ENCODE measurements at places on chromosomes 1 and 21.

DNA sequence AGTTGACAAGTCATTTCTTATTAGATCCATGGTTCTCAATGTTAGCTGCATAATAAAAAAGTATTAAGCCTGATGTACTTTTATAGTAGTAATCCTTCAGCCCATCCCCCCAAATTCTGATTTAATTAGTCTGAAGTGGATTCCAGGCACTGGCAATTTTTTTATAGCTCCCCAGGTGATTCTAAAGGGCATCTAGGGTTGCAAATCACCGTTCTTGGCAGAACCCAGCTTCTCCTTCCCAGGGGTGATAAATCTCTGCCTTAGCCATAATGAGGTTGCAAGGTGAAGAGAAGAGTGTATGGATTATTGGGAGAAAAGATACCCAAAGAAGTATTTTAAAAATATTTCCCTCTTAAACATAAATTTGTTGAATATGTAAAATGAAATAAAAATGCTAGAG lies 43.0 kb upstream of the RXRG start:
- DNase-seq: no peak

DNA sequence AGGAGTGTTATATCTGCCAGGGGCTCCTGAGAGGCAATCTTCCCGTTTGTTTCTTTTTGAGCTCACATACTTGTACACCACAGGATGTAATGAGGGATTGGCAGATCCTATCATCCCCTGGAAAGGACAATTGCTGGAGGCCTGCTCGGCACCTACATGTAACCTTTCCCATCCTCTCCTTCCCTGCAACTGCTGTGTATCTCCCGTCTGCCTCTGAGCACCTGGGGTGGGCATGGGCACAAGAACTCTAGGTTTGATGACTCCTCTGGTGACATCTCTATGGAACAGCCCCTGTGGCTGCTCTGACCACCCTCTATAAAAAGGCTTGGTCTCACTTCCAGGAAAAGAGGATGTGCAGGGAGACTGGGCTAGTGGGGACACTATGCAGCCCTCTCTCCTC lies 25.0 kb upstream of the SMIM12 start:
- no peak for DNase-seq

DNA sequence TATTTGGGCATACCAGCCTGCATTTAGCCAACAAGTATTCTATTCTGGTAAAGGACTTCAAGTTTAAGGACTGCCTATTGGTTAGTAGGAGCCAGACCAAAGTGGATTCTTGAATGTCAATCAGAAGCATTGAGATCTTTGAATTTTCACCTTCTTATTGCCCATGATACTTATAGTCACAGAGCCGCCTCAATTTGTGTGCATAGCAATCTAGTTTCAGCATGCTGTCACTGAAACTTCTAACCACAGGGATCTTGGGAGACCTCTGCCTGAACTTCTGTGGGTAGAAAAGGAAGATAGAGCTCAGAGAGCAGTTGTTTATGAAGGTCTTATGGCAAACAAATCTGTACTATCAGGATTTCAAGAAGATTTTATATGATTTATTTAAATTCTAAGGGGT lies 501.4 kb upstream of the USP24 start:
- DNase-seq: no peak

GRCh38 chr21:38303300-38303699 lies 46.5 kb downstream of the KCNJ15 start:
- DNase-seq: peak; percentile 93

DNA sequence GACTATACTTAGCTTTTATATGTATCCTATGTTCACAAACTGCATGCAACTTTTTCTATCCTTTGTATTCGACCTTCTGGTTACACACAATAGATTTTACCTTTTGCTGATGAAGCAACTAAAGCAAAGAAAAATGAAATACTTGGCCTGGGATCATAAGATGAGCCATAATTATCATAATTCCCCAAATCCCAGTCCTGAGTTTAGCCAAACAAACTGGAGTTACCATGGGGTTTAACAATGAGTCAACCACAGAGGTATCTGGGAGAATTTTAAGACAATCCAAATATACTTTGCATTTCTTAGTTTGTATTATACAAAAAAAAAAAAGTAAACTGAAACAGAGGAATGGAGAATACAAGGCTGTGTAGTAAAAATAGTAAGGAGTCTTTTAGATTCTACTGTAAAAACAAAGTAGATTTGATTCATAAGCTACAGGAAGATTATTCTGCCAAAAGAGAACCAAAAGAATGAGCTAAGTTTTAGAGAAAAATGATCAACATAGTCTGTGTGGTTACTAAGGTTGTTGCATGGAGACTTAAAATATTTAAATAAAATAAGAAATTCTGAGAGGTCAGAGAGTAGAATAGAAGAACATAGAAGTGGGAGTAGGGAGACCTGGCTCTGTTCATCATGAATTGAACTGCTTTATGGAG lies 60.4 kb upstream of the GORAB start:
- peak; percentile 39 for DNase-seq

GRCh38 chr1:197320991-197321531 lies 53.0 kb downstream of the CRB1 start:
- DNase-seq: peak; percentile 25

GRCh38 chr1:87673748-87674147 lies 345.1 kb downstream of the LMO4 start:
- DNase-seq: no peak

DNA sequence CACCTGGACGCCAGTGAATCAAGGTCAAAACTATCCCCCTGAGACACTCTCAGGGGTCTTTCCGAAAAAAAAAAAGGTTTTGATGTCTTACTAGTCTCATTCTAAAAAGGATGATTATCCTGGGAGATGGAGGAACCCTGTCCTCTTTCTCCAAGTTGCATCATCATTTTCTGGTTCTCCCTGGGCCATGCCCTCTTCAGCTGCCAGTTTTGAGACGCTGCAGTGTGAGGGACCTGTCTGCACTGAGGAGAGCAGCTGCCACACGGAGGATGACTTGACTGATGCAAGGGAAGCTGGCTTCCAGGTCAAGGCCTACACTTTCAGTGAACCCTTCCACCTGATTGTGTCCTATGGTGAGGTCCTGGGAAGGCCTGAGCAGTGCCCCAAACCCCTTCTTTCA lies 3.5 kb downstream of the FCRLA start:
- DNase-seq: no peak

DNA sequence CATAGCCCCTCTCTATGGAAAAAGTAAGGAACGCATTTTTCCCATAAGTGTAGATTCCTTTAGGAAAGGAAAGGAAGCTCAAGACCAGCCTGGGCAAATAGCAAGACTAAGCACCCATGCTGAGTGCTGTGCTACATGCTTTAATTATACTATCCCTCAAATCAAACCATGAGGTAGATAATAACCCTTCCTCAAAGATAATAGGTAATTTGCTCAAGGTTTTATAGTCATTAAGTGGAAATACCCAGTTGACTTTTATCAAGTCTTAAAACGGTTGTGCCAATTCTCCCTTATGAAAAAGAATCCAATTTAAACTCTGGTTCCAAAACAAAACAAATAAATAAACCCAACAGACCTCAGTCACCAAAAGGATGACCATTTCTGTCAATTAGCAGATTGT lies 3.4 kb downstream of the KIAA0319L start:
- no peak for DNase-seq

DNA sequence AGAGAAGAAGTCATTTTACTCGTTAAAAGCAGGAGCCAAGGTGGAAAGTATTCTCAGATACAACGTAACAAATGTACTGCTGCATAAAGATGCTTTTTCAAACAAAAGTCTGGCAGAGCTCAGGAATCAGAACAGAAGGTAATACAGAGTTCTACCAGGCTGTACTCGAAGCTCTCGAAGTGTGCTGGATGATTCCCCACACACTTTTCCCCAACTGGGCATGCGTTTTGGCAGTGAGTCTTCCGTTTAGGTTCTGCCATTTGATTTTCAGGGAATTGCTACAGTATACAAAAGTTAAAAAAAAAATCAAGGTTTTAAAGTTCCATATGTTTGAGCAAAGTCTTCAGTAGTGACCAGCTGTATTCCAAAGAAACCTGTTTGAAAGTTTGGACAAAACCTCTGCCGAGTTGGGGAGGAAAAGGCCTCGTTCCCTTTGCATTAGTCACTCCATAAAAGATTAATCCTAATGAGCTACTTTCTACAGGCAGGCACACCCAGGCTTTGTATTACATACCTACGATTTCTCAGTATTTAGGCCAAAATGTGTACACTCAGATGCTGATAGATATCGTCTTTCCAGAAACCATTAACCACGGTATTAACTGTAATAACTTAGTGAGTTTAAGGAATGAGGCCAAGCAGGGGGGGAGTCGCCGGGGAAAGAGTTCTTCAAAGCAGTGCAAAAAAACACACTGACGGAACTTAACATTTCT lies 477.1 kb downstream of the LMO4 start:
- DNase-seq: peak; percentile 40

DNA sequence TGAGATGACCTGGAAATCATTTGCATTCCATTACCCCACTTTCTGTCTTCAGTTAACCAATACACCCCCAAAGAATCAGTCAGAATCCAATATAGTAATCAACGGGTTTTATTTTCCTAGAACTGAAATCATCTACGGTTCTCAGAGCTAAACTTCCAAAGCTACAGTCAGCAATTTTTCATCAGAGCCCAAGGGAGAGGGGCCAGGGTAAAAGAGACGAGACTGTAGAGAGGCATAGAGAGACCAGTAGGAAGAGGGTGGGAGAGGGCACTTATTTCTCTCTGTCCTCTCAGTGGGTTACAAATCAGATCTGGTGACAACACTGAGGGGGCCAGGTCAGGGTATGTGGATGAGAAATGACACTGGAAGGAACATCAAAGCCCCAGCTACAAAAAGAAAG lies 1.1 kb upstream of the MRPL24 start:
- DNase-seq: no peak

DNA sequence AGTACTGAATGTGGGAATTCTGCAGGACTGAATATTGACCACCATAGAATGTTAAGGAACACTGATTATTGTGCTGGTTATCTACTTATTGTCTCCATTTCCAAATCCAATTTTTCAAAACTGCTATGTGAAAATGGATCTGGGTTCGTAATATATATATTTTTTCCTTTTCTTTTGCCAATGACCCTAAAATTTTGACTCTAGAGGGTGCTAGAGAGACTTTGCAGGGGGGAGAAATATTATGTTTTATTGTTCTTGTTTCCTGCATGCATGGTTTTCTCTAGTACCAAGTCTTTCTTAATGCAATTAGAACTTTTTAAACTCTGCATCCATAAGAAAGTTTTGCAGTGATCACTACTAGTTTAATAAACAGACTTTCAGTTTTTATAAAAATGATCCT lies 1256.9 kb downstream of the BRINP3 start:
- no peak for DNase-seq

DNA sequence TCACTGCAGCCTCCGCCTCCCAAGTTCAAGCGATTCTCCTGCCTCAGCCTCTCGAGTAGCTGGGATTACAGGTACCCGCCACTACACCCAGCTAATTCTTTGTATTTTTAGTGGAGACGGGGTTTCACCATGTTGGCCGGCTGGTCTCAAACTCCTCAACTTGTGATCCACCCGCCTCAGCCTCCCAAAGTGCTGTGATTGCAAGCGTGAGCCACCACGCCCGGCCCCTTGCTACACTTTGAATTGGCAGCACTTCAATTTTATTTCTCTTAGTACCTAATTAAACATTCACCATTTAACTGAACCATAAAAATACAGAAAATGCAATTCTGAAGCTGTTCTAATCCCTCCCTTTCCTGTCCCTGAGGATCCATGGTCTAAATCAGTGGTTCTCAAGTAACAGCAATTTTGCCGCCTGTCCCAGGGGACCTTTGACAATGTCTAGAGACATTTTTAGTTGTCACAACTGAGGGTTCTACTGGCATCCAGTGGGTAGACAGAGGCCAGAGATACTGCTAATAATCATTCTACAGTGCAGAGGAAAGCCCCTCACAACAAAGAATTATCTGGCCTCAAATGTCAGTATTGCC lies 4.3 kb upstream of the BCL2L15 start:
- DNase-seq: no peak

- no peak for DNase-seq
Observed at GRCh38 chr1:69438056-69438795, 129.5 kb upstream of the LRRC7 start.

DNA sequence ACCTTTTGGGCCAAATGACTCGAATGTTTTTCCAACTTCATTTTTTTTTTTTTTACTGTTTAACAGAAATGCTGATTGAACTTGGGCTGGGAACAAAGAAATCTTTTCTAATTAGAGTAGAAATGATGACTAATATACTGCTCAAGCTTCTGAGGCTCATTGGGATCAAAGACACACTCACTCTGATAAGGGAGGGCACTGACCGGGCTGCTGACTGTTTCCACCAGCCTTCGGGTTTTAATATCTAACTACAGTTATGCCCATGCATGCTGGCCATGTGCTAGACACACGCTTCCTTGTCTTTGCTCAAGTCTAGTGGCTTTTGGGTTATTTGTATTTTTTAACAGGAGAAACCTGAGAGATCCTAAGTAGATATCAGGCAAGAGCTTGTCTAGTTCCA lies 16.8 kb downstream of the ZBTB18 start:
- DNase-seq: no peak

- DNase-seq: no peak
Observed at GRCh38 chr1:181208967-181209366, 120.5 kb downstream of the IER5 start.

DNA sequence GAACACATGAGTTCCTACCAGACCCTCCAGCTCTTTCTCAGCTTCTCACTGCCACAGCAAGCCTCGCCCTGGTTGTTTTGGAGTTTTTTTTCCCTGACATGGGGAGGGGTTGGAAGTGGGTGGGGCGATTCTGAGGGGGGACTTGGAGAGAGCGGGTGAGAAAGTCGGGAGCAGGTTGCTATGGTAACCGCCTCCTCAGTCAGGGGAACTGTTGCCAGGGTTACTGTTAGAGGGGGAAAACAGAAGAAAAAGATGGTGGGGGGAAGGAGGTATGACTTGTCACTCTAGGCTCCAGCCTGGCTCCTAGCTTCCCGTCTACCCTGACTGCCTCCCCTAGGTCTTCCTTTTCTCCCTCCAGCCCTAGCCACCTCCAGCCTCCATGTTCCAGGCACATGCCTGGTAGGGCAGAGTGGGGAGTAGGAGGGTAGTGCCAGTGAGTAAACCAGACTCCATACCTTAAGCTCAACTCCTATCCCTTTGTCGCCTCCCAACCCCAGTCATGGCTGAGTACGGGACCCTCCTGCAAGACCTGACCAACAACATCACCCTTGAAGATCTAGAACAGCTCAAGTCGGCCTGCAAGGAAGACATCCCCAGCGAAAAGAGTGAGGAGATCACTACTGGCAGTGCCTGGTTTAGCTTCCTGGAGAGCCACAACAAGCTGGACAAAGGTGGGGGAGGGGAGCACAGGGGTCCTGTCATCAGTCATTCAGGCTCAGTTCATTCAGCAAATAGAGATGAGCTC lies 6.0 kb downstream of the PEA15 start:
- DNase-seq: no peak

DNA sequence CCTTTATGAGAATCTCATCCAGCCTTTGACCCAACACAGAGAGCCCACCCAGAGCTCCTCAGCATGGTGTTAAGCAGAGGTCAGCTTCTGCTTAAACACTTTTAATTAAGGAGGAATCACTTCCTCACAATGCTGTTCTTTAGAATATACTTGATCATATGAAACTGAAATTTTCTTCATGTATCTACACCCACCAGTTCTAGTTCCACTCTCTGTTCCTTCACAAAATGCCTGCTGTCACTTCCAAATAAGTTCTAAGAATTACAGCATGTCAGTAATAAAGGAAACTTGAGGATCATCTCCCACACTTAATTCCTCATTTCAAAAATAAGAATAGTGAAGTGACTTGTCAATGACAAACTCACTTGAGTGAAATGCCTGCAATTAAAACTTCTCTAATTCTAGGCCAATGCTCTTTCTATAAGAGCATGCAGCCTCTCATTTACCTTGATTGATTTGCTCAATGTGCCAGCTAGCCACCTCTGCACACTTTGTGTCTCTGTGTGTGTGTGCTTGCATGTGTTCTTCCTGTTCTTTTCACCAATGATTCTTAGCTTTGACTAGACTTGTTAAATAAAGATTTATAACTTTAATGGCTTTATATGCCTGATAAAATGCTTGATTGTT lies 356.3 kb downstream of the PLPP3 start:
- DNase-seq: no peak

All from AG09309 (cell line).